ENCODE measurements at places on chromosomes 4 and X.
A peak's percentile ranks its signal among the peaks of the same experiment; 100 is the strongest.

DNA sequence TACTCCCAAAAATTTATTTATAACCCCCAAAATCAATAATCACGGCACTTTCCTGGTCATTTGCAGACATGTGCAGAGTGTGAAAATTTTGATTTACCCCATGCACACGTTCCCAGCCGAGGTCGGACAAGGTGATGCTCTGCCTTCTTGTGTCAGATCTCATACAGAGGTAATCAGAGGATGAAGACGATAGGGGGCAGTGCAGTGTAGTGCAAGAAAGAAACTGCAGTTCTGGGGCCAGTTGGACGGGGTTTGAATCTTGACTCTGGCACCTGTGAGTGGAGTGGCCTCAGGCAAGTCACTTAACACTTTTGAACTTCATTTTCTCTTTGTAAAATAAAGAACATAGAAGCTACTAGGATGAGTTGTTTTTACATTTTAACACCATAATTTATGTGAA is 88.4 kb downstream of the FRMPD3 start:
- no peak for DNase-seq

GRCh38 chrX:151177141-151178027 is 1.0 kb downstream of the GPR50 start:
- DNase-seq = no peak

- peak; percentile 11 for DNase-seq
Observed at GRCh38 chr4:116358633-116359222, 726.6 kb downstream of the TRAM1L1 start.

DNA sequence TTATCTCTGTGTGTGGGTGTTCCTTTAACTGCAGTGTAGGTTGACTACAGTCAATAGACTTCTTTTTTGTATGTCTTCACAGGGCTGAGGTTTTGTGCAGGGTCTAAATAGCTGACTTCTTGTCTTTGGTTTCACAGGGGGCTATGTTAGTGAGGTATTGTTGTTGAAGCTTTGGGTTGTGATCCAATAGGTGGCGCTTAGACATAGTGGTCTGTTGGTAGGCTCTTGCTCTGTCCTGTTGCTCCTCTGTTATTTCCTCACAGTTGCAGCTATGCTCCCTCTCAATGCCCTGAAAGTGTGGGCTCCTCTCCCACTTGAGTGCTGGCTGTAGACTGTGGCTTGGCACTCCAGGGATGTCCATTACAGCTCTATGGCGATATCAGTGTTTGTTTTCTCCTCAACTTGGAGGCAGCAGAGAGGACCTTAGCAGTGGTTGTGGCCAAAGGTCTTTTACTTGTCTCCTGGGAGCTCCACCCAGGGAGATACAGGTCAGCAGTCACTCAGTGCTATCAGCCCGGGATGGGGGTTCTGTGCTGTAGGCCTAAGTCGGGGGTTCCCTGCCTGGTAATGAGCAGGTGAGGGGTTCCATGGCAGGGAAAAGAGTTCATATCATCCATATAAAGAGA is 14.0 kb downstream of the POF1B start:
- no peak for DNase-seq

GRCh38 chr4:65367306-65367705 is 303.0 kb downstream of the EPHA5 start:
- no peak for DNase-seq

GRCh38 chr4:80407246-80407645 is 71.7 kb downstream of the CFAP299 start:
- no peak for DNase-seq

DNA sequence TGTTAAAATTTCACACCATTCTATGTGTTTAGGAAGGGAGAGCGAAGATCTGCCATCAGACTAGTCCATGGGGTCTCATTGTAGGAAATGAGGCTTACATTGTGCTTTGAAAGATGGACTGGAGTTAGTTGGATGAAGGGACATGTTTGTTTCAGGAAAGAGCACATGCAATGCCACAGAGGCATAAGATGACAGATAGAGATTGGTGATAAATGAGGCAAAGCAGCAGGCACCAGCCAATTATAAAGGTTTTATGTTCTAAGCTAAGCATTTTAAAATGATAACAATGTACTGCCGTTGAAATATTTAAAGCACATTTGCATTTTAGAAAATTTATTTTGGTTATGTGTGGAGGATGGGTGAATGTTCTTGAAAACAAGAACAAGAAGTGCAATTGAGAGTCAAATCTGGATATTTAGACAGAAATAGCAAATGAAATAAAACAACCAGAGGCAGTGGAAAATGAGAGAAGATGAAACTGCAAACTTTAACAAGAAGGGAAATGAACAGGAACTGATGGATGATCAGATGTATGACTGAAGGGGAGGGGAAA is 957.2 kb downstream of the FSTL5 start:
- no peak for DNase-seq

DNA sequence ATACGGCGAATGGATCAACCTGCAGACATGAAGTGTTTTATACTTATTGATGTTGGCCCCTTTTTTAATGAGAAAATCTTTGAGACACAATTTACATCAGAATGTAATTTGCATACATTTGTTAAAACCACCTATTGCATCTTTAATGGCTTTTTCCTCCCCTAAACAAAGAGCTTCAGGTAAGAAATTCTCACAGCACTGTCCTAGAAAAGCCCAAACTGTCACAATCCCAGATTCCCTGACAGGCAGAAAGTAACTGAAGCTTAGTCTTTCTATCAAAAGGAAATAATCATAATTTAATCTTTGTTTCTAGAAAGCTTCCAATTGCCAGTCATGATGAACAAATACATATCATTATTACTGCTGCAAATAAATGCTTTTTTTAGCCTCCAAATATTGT is 407.9 kb downstream of the TMA16 start:
- DNase-seq = no peak

DNA sequence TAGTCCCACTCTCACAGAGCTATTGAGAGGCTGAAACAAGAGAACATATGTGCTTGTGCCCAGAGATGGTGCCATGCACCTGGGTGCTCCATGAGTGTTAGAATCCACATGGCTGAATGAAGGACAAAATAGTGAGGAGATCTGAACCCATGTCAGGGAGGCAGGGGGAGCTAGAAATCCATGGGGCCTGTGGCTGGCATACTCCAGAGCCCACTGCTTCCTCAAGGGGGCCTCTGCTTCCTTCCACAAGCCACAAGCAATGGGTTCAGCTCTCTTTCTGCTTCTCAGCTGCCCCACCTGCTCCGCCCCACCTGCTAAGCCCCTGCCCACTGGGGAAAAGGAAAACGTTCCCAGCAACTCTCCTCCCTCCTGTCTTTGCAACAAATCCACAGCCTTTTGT is 46.1 kb downstream of the PJA1 start:
- no peak for DNase-seq

DNA sequence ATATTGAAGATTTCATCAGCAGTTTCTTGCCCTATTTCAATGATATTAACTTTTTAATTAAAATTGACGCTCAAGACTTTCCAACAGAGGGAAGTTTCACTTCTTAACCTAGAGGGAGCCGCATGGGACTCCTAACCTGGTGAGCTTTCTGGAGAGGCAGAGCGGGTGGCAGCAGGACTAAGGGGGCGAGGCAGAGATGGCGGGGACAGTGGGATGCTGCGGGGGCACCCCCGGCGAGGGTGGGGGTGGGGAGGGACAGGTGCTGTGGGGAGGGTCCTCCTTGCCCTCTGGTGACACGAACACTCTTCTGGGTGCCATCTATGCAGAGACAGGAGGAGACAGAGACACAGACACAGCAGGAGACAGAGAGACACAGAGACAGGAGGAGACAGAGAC is 104.4 kb downstream of the ADRA2C start:
- DNase-seq = no peak

- DNase-seq = no peak
Observed at GRCh38 chr4:127622921-127623796, 9.6 kb upstream of the INTU start.
